ENCODE measurements at places on chromosomes 12 and 14.

GRCh38 chr14:103597623-103598377, 31.2 kb upstream of the KLC1 start:
- ATAC-seq = peak; percentile 54

DNA sequence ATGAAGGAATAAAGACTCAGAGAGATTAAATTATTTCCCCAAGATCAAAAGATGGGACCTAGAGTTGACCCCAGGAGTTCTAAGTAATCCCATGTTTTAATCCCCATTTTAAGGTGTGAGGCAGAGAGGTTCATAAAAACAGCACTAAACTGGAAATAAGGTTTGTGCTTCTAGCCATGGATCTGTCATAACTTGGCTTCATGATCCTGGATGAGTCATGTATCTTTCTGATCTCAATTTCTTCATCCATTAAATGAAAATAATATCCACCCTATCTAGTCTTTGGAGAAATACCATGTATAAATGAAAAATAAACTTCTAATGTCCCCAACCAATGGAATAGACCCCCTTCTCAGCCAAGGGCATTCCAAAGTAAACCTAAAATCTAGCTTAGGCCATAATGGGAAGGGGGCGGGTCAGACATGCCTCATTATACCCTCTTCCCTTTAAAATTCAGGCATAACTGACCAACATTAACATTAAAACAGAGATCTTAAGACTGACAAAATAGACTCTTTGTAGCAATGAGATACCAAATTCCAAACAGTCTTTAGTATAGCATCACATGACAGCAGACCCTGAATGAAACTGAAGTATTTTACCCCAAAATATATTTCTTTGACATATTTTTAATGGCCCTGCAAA, 47.8 kb downstream of the SLC41A2 start:
- ATAC-seq = peak; percentile 29

- ATAC-seq = no peak
These were observed 974.5 kb upstream of the FLRT2 start for GRCh38 chr14:84555493-84555892.

- no peak for ATAC-seq
These were observed 2.3 kb upstream of the GPR162 start for GRCh38 chr12:6819106-6820030.

GRCh38 chr12:108193493-108193892, 64.4 kb downstream of the WSCD2 start:
- ATAC-seq = no peak

- no peak for ATAC-seq
These were observed 56.9 kb downstream of the FOS start for GRCh38 chr14:75335571-75335970.

DNA sequence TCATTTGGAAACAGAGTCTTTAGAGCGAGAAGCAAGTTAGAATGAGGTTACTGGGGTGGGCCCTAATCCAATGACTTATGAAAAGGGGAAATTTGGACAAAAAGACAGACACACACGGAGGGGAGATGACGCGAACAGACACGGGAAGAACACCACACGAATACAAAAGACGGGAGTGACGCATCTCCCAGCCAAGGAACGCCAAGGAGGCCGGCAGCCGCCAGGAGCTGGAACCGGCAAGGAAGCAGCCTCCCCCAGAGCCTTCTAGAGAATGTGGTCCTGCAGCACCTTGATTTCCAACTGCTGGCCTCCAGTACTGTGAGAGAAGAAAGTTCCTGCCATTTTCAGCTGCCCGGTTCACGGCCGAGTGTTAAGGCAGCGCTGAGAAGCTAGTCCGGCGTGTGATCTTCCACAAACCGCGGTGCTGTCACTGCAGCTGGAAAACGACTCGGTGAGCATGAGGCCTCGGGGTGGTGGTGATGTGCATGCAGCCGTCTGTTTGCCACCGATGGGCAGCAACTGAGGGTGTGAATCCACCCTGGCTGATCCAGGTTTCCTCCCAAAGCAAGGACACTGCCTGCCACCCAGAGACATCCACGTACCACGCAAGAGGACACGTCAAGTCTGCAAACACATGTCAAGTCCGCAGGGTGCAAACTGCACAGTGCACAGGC, 124.5 kb downstream of the NCOR2 start:
- no peak for ATAC-seq

DNA sequence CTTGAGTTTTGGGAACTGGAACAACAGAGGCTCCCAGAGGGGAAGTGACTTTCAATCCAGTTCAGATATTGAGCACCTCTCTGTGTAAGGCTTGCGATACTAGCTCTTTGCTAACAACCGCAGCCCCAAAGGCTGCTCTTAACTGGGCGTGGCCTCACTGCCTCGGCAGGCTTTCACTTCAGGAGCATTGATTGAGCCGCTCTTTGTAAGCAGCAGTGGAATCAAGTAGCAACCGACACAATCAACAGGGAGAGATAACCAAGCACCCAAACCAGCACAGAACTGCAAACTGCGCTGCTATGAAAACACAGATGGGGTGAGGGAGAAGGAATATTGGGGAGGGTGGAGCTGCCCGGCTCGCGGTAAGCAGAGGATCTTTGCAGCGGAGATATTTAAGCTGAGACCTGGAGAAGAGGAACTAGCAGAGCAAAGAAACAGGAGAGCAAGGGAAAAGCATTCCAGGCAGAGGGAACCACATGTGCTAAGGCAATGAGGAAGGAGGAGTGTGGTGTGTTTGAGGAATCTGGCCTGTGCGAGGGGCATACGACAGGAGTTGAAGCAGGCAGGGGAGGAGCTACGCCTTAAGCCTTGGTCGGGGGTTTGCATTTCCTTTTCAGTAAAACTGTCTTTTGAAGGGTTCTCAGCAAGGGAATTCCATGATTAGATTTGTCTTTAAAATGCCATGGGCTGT, 17.3 kb upstream of the YY1 start:
- peak; percentile 64 for ATAC-seq

DNA sequence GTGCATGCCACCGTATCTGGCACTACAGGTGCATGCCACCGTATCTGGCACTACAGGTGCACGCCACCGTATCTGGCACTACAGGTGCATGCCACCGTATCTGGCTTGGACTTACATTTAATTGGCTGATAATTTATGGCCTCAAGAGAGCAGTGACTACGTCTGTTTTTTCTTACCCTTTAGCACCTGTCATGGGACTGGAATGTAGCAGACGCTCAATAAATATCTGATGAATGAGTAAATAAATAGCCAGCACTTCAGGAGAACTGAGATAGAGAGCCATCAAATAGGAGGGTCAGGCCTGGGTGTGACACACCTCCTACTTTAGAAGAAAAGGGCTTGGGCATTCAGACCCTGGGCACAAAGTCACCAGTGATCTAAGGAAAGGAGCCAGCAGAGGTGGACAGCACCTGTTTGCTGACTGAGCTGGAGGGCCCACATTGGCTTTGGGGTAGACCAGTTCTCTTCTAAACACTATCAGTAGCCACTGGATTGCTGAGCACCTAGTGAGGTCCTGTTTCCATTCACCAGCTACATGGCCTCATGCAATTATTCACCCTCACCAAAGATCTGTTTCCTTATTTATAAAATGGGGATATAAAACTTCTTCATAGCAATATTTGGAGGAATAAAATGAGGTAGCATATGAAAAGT, 50.1 kb downstream of the RFX4 start:
- ATAC-seq = no peak

DNA sequence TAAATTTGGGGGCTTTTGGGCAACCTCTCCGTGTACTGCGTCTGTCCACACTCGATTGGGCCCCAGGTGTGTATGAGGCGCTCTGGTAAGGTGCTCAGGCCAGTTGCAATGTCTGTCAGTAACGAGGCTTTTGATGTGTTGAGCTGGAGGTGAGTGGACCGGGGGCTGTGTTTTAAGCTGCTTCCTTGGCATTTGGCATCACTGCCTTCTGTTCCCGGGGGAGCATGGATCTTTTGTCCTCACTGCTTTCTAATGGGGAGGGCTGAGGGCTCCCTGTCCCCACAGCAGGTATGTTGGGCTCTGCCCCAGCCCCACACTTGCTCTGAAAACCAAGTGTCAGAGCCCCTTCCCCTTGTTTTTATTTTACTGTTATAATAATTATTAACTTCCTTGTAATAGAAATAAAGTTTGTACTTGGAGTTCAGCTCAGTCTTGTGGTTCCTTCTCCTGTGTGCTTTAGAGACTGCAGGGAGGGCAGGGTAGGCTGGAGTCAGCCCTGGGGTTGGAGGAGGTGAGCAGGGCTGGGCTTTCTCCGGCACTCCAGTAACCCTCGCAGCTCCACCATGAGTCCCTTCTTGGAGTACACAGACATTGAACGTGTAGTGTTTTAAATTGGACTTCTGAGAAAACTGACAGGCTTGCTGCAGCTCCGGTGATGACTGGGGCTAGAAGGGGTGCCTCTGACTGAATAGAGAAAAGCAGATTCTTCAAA, 28.0 kb downstream of the TRAFD1 start:
- ATAC-seq = no peak

DNA sequence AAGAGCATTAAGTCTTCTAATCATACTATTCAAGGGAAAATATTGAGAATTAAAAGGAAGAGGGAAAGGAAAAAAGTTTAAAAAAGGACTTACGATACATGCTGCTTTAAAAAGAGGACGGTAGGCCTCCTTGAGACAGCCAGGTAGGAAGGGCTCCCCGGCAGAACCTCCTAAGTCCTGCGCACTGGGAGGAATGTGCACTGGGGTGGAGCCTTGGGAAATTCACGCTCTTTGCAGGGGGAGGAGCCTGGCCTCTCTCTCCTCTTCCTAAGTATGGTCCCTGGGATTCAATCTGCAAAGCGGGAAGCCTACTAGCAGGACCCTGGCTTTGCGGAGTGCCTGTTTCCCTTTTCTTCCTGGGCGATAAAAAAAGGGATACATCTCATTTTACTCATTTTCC, 553.0 kb downstream of the RPS29 start:
- no peak for ATAC-seq

DNA sequence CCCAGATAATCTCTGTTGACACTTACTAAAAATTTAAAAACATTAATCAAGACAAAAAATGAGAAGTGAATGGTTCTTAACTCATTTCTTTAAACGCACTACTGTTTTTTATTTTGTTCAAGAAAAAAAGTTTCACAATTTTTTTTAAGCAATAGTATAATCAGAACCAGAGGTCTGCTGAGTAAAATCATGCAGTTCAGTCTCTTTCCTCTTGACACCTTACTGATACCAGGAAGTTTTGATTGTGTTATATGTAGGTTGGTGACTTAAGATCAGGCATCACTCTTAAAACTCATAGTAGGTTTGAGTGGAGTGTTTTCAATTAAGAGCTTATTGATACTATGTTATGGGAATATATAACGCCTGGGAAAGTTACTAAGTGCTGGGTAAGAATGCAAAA, 121.4 kb downstream of the TRMT5 start:
- no peak for ATAC-seq

DNA sequence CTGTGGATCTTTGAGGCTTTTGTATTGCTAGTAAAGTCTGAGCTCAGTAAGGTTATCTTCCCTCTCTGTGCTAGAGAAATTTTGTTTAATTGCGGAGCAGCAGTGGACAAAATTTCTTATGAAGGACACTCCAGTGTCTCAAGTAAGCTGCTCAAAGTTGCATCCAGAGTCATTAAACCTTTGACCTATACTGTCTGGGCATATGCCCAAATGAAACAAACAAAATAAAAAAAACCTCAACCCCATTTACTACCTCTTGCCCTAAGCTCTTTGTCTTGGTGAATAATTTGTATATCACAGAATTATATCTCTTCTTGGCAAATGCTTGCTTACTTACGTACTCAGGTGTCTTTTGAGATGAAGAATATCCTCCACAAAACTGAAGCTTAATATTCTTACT, 465.2 kb downstream of the SOX5 start:
- ATAC-seq = no peak

DNA sequence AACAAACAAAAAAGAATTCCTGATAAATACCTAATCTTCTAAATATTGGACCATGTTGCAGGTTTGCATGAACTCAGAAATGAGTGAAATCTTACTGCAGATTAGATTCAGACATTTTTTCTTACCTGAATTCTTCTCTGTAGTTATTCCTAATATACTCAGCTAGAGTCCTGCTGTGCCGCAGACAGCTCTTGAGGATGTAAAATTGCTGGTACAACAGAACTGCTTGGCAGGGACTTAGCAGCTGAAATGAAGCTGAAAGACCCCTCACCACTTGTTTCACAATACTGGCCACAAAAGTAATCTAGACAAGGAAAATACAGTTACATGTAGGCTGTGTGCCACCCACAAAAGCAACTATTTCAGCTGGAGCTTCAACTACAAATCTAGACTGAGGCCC, 48.3 kb upstream of the KICS2 start:
- no peak for ATAC-seq
